ENCODE measurements at places on chromosomes 2 and 18.

- H3K27ac ChIP-seq, result no peak overlapping the region
- DNase-seq, result no peak
- H3K4me3 ChIP-seq, result no peak overlapping the region
- H3K4me1 ChIP-seq, result no peaks in the 10 kb centered on the region
- H3K27me3 ChIP-seq, result no peaks in the 10 kb centered on the region
Observed at GRCh38 chr2:133504566-133505505, 63.4 kb downstream of the NCKAP5 start.

- H3K36me3 ChIP-seq, result no peaks in the 10 kb centered on the region
- no peak overlapping the region for H3K27ac ChIP-seq
- no peak overlapping the region for H3K4me3 ChIP-seq
- no peak for DNase-seq
Observed at GRCh38 chr2:231861288-231861931, 64.8 kb downstream of the NPPC start.

- no peak overlapping the region for H3K4me3 ChIP-seq
- H3K27me3 ChIP-seq, result no peaks in the 10 kb centered on the region
- no peak for DNase-seq
- H3K27ac ChIP-seq, result no peak overlapping the region
- H3K36me3 ChIP-seq, result no peaks in the 10 kb centered on the region
Observed at GRCh38 chr2:191302459-191303139, 57.4 kb downstream of the MYO1B start.

DNA sequence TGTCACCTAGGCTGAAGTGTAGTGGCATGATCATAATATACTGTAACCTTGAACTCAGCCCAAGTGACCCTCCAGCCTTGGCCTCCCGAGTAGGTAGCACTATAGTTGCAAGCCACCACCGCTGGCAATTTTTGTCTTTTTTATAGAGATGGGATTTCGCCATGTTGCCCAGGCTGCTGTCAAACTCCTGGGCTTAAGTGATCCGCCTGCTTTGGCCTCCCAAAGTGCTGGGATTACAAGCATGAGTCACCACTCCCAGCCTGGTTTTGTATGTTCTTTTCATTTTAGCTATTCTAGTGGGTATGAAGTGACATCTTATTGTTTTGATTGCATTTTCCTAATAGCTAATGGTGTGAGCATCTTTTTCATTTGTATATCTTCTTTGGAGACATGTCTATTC is 11.3 kb upstream of the EXOC6B start:
- DNase-seq, result no peak
- no peak overlapping the region for H3K27ac ChIP-seq
- H3K27me3 ChIP-seq, result no peaks in the 10 kb centered on the region
- no peak overlapping the region for H3K4me3 ChIP-seq
- no peaks in the 10 kb centered on the region for H3K4me1 ChIP-seq

Data from natural killer cell (primary cell).